Spleen (tissue), 13 donors: ENCODE measurements at places on chromosomes 3 and 15. TPM values are rescaled to one million over a fixed set of nuclear protein-coding genes. Genes with fewer than 3 reads are reported as not detected.

GRCh38 chr3:18436213-18436612 lies 11.1 kb upstream of the SATB1 start:
- DNase-seq: no peak

DNA sequence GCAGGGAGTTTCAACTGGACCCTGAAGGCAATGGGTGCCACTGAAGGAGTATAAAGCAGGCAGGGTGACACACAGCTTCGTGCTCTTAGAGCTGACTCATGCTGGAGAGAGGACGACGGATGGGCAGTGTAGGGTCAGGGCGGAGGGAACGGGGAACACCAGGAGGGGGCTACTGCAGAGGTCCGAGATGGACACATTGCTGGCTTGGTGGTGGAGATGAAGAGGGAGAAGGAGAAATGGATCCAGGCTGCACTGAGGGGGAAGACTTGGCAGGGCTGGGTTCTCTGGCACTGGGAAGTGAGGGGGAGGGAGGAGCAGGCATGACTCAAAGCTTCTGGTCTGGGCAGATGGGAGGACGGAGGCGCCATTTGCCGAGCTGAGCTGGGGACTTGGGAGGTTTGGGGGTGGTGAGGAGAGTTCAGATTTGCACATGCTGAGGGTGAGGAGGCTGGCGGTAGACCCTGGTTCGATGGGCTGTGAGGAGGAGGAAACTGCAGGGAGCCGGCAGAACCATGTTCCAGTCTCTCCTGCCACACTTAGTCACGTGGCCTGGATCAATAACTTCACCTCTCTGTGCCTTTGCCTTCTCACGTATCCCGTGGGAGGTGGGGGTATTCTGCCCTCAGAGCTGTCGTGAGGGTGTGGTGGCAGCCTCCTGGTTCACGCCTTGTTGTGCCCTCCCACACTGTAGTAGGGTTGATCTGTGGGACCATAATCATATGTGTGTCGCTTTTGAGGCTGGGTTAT lies 4.6 kb upstream of the KCTD6 start:
- no peak for DNase-seq

DNA sequence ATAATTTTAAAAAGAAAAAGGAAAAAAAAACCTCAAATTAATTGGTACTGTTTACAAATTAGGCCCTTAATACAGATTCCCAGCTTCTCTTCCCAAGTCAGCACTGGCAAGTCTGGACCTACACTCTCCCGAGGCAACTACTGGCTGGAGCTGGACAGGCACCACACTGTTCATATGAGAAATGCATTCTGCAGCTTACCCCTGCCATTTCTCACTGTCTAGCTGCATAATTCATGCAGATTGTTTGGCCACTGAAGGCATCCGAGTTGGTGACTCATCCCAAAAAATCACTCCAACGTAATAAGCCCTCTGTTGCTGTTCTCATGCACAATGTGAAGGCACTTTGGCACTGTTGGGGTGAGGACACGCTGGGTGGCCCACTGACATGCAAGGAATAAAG lies 45.3 kb downstream of the ROPN1B start:
- DNase-seq: no peak

DNA sequence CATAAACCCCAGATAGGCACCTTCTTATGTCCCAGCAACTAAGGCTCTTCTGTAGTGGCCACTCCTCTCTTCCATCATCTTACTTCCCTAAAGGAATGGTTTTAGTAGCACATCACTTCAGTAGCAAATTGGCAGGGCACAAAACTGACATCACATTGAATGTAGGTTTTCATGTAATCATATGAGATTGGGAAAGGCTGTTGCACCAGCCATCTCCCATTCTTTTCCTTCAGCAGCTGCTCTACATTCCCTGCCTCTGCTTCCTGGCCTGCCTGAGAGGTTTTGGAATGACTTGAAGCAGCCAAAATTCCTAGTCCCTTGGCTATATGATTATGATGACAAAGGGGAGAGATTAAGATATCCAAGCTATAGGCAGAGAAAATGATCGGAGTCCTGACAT lies 36.5 kb downstream of the NSUN3 start:
- no peak for DNase-seq

DNA sequence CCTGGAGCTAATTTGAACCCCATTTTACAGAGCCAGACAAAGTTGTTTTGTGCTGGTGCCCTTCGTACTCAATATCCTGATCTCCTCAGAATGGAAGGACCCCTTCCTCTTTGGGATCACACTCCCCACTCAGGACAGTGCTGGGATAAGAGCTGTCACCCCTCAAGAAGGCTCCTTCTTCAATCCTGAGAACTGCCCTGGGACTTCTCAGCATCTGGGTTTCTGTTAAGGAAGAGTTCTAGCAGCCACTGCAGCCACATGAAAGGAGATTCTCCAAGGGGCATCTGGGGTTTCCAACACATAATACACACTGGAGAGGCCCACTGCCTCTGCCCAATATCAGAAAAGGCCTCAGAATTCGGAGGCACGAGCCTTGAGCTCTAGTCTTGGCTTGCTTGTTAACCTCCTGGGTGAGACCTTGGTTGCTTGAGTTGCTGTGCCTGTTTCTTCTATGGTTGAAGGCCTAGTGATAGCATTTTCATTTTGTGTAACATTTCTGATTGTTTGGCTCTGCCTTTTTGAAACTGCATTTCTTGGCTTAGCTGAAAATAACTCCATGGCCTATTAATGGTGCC lies 78.8 kb upstream of the NMNAT3 start:
- DNase-seq: no peak

DNA sequence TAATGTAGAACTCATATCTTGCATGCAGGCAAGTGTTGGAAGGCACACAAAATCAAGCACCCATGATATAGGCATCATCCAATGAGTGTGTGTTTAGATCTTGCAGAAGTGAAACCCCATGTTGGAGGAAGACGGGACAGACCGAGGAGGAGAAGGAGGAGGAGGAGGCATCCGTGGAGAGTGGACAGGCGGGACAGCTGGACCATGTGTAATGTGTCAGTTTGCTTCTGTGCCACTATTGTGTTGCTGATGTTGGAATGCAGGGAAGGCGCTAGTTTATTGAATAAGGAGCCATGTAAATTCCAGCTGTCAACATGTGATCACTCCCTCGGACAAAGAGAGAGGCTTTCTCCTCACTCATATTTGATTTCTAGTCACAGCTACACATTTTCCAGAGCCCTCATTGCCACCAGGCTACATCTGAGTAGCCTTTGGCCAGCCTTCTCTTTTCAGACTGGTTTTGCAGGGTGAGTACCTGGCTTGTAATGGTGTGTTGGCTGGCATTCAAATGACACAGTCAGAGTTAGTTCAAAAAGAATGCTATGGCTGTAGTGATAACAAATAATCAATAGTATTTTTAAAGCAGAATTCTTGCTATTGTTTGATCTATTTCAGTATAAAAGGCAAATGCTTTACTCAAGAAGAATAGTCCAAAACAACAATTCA lies 1037.6 kb upstream of the NR2F2 start:
- DNase-seq: no peak

GRCh38 chr3:188926111-188926510 lies 245.7 kb upstream of the TPRG1 start:
- no peak for DNase-seq

- no peak for DNase-seq
Measured at GRCh38 chr3:124660599-124660998, 69.7 kb upstream of the UMPS start.

CHRNA3 gene
- polyA plus RNA-seq: 1.6 TPM

B4GALT4 gene
- 7.6 TPM for polyA plus RNA-seq

SATB1 gene
- polyA plus RNA-seq: 14.4 TPM

PTX3 gene
- polyA plus RNA-seq: 3.3 TPM
